Activated gamma-delta T cell treated with anti-CD3 and anti-CD28 coated beads, Interleukin-2, amount 50 U/mL, for 16 hours (primary cell): ENCODE measurements at places on chromosomes 11 and 22.
A peak's percentile ranks its signal among the peaks of the same experiment; 100 is the strongest.

- no peak for DNase-seq
Measured at GRCh38 chr11:123209591-123209990, 14.5 kb upstream of the CLMP start.

- DNase-seq: no peak
Measured at GRCh38 chr22:40019100-40019499, 24.3 kb downstream of the FAM83F start.

GRCh38 chr11:71454470-71455113 is 1.6 kb downstream of the NADSYN1 start:
- no peak for DNase-seq

DNA sequence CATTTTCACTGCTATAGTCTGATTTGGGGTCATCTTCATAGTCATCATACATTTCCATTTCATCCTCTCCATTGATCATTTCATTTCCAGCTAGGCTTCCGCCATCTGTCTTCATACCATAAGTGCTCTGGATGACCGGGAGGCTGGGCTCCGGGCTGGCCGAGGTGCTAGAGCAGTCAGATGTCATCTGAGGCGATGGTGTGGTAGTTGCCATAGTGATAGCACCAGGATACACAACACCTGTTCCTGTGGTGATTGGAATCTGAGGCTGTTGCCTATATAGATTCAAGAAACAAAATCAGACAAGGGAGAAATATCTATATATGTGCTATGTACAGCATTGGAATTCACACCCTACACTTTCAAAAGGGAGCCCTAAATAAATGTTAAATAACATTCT is 383.5 kb downstream of the SOX6 start:
- no peak for DNase-seq

DNA sequence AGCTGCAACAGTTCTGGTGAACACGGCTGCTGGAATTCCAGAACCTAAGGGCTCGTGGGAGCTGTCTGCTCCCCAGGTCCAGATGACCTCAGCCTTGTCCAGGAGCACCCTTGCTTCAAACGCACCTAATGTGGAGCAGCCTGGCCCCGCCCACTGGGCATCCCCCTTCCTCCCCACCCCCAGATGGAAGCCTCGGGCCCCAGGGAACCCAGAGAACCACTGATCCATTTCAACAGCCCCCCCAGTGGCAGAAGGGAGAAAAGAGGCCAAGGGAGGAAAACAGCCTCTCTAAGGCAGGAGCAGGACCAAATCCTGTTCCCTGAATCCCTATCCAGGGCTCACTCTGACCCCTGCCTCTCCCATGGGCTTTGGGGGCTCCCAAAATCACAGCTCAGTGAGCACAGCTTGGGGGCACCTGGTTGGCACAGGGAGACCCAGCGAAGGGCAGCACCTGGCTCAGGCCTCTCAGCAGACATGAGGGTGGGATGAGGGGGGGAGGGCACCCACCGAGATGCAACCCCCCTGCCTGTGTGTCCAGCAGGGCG is 1.2 kb downstream of the CYTH4 start:
- peak; percentile 55 for DNase-seq
